IPS DF 6.9 (cell line): ENCODE measurements at places on chromosomes 4 and X.

DNA sequence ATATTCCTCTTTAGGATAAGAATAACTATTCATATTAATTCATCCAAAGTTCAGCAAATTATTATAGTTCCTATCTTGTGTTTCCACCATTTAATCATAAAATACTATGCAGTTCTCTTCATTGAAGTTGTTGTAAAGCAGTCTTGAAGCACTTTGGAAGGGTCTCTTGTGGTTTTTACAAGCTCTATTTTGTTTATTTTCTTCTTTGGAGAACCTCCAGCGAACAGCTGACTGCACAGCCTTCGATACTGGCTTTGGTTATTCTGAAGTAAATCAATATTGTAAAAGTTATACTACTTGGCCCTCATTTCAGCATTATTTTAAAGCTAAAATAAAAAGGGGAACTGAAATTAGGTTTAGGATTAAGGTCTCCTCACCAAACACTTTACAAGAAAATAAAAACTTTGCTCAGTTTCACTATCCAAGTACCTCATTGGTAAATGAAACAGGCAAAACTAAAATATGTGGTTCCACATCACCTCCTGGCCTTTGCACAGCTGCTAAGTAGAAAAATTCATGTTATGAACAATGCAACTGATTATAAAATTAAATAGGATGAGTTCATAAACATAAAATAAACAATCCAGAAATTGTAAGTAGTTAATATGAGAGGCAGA, 1629.2 kb upstream of the ADGRL3 start:
- H3K4me3 ChIP-seq, result no peak overlapping the region
- DNase-seq, result no peak
- no peak overlapping the region for H3K27ac ChIP-seq
- H3K27me3 ChIP-seq, result no peaks in the 10 kb centered on the region

DNA sequence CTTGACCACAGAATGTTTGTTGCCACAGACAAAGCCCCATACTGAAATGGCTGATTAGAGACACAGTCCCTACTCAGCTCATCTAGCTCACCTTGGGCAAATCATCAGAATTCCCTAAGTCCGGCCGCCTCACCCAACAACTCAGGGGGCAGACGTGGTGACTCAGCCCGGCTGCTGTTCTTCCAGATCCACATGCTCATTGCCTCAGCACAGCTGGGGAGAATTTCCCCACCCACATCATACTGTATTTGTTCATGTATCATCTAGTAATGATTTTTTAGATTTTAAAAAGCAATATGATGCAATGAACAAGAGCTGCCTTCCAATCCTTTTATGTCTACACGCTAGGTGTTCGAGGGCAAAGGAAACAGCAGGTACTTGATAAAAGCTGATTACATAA, 333.8 kb upstream of the TENM3 start:
- DNase-seq, result no peak
- no peak overlapping the region for H3K4me3 ChIP-seq
- H3K27me3 ChIP-seq, result no peaks in the 10 kb centered on the region
- no peaks in the 10 kb centered on the region for H3K4me1 ChIP-seq

DNA sequence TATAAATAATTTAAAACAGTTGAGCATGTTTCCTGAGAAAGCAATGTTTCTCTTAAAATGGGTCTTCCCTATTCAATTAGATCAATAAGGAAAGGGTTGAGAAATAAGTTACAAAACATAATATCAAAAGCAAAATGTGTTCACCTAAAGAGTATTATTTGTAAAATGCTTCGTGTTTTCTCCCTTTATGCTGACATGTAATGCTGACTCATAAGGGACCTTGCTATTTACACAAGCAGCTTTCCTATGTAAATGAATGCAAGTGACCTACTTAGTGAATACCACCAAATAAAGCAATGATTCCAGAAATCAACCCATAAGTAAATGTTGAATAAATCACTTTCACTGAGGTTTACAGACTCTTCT, 91.5 kb downstream of the ELOVL6 start:
- no peak for DNase-seq
- no peak overlapping the region for H3K27ac ChIP-seq
- peaks cover 3% of the 10 kb centered on the region; the same call in 1 of the 2 replicates for H3K36me3 ChIP-seq
- no peaks in the 10 kb centered on the region for H3K27me3 ChIP-seq
- no peak overlapping the region for H3K4me3 ChIP-seq

DNA sequence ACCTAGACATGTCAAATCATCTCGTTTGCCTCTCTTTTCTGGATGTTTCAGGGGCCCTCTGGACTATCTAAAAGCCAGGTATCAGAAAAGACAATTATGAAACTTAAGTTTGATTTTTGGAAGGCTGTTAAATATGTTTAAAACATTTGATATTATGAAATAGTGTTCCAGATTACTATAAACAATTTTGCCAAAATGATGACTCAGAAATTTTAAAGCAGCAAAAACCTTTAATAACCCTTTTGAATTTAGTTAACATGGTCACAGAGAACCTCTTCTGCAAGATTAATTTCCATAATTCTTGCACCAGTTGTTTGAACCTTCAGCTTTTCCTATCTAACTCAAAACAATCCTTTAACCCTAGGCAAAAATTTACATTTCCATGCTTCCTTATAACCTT, 18.8 kb upstream of the FAM47E start:
- H3K4me3 ChIP-seq, result no peak overlapping the region
- peaks cover 1% of the 10 kb centered on the region; the same call in 1 of the 2 replicates for H3K4me1 ChIP-seq
- DNase-seq, result no peak
- no peak overlapping the region for H3K27ac ChIP-seq
- no peaks in the 10 kb centered on the region for H3K27me3 ChIP-seq
- no peaks in the 10 kb centered on the region for H3K36me3 ChIP-seq

- DNase-seq, result no peak
- H3K4me3 ChIP-seq, result no peak overlapping the region
- no peak overlapping the region for H3K27ac ChIP-seq
- H3K36me3 ChIP-seq, result no peaks in the 10 kb centered on the region
- no peaks in the 10 kb centered on the region for H3K4me1 ChIP-seq
Measured at GRCh38 chr4:185343726-185344581, 51.8 kb downstream of the LRP2BP start.

- no peaks in the 10 kb centered on the region for H3K36me3 ChIP-seq
- no peak overlapping the region for H3K27ac ChIP-seq
- H3K27me3 ChIP-seq, result no peaks in the 10 kb centered on the region
- no peaks in the 10 kb centered on the region for H3K4me1 ChIP-seq
Measured at GRCh38 chrX:42248226-42248625, 324.9 kb upstream of the CASK start.

DNA sequence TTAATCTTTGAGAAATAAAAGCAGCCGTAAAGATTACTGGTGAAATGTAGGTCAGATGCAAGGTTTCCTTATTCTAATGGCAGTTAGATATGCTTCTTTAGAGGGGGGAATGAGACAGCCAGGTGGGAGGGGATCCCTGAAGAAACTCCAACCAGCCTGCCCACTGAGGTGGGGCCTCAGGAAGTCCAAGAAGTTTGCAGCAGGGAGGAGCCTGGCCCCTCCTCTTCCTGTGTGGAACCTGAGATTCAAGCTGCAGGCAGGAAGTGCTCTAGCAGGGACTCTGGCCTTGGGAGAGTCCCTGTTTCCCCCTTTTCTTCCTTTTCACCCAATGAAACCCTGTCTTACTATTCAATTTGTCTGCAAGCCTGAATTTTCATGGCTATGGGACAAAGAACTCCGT, 101.4 kb upstream of the SLITRK2 start:
- no peak overlapping the region for H3K27ac ChIP-seq
- H3K4me3 ChIP-seq, result no peak overlapping the region
- H3K27me3 ChIP-seq, result no peaks in the 10 kb centered on the region
- no peaks in the 10 kb centered on the region for H3K36me3 ChIP-seq
- DNase-seq, result no peak
- no peaks in the 10 kb centered on the region for H3K4me1 ChIP-seq

DNA sequence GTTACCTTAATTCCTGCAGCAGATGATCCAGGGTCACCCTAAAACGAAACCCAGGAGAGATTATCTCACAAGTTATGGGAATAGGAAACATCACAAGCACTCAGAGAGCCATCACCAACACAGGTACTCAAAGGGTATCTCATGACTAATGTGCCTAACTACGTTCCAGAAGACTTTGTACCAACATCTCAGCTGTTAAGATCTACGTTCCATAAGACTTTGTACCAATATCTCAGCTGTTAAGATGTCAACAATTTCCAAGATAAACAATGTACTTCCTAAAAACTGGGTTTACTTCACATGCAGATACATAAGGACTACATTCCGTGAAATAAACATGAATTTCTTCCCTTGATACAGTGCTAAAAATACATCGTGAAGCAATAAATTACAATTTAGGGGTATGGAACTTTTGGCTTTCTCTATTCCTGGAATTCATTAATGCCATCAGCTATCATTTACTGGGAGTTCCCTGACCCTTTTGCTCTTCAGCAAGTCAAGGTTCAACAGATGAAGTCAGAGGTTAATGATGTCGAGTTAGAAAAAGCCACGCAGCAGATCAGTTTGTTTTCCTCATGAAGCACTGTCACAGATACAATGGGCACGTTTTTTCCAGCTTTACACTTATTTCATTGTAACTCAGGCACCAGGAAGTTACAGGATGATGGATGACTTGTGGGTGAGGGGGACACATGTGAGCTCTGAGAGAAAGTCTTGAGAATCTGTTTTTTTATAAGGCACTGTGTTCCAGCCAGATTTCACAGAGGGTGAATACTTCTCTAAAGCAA, 127.0 kb upstream of the ETNPPL start:
- H3K36me3 ChIP-seq, result no peaks in the 10 kb centered on the region
- H3K4me3 ChIP-seq, result no peak overlapping the region
- H3K4me1 ChIP-seq, result peaks cover 2% of the 10 kb centered on the region; the same call in 1 of the 2 replicates
- DNase-seq, result no peak
- H3K27ac ChIP-seq, result no peak overlapping the region

GRCh38 chr4:177119691-177120090, 190.0 kb upstream of the NEIL3 start:
- no peak overlapping the region for H3K4me3 ChIP-seq
- H3K36me3 ChIP-seq, result no peaks in the 10 kb centered on the region
- no peaks in the 10 kb centered on the region for H3K27me3 ChIP-seq
- H3K27ac ChIP-seq, result no peak overlapping the region
- H3K4me1 ChIP-seq, result no peaks in the 10 kb centered on the region

DNA sequence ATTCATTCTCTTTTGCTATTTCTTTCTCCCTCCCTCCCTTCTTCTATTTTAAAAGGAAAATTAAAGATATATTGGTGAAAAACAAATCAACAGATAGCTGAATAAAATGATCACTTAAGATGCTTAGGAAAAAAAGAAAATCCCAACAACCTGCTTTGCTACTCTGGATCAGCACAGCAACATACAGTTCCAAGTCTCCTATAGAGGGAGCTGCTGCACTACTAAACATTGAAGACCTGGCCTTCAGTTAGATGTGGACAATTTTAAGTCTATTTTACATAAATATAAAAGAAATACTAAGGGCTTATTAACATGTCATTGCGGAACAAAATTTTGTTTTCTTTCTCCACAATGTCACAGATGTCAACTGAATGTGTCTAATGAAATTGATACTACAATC, 226.4 kb downstream of the MAGEB5 start:
- no peaks in the 10 kb centered on the region for H3K36me3 ChIP-seq
- no peak overlapping the region for H3K27ac ChIP-seq
- H3K4me1 ChIP-seq, result no peaks in the 10 kb centered on the region
- H3K4me3 ChIP-seq, result no peak overlapping the region

DNA sequence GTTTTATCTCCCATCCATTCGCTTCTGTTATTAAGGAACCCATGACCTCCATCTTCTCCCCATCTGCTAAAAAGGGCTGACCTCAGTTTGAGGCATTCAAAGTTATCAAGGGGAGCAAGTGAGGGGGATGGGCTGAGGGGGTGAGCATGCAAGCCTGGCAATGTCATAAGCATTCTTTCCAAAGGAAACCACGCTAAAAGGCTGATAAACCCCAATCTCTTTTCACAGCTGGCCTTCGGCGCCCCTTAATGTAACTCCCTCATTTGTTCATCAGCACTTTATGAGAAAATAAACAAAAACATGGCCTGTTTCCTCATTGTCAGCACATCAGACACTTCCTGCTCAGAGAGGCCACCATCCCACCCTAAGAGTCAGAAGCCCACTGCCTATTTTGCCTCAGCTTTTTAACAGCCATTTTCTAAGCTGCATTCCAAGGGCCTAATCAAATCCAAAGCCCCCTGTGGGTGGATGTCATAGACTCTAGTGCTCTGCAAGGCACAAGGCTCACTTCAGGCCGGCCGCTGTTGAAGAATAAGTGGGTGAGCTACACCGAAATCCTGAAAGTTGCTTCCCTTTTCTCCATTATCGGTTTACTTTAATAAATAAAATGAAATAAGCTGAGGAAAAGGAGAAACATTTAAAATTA, 92.0 kb upstream of the SRD5A3 start:
- H3K4me1 ChIP-seq, result 0 out of 2 replicates have a peak, but pooled peaks cover 1% of the 10 kb centered on the region
- no peak for DNase-seq
- no peaks in the 10 kb centered on the region for H3K27me3 ChIP-seq
- no peaks in the 10 kb centered on the region for H3K36me3 ChIP-seq
- no peak overlapping the region for H3K27ac ChIP-seq
- H3K4me3 ChIP-seq, result no peak overlapping the region

DNA sequence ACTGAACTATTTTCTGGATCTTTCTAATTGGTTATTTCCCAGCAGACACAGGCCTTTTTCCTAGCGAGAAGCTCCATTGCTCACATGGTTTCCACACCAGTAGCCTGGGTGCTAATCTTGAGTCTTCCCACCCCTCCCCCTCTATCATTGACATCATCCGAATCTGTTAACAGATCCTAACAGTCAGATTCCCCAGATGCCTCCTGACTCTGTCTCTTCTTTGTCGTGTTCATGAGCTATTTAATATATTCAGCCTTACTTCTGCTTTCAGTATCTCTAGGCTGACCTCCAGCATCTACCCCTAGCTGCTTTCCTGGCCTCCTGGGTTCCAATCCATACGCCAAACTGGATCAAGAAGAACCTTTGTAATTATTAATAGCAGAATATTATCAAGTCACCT, 85.0 kb downstream of the CLNK start:
- no peaks in the 10 kb centered on the region for H3K4me1 ChIP-seq
- no peaks in the 10 kb centered on the region for H3K36me3 ChIP-seq
- H3K27ac ChIP-seq, result no peak overlapping the region

DNA sequence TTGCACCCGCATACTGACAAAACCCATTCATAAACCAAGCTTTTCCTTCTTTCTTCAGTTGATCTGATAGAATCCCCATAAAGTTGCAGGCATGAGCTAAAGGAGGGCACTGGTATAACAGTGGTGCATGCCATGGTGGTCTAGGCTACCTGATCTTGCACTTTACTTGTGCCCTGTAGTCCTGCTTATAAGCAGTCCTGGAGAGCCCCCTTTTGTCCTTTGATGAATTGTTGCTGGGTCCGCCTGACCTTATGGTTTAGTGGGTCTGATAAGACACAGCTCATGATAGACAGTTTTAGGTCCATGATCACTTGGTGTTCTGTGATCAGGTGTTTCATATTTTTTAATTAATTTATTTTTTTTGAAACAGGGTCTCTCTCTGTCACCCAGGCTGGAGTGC, 19.7 kb downstream of the CCDC160 start:
- H3K27me3 ChIP-seq, result no peaks in the 10 kb centered on the region
- H3K4me3 ChIP-seq, result no peak overlapping the region
- no peak for DNase-seq

- no peaks in the 10 kb centered on the region for H3K4me1 ChIP-seq
- no peak overlapping the region for H3K27ac ChIP-seq
- no peak overlapping the region for H3K4me3 ChIP-seq
- H3K27me3 ChIP-seq, result no peaks in the 10 kb centered on the region
- DNase-seq, result no peak
Measured at GRCh38 chr4:40731792-40732245, 17.9 kb upstream of the NSUN7 start.

GRCh38 chr4:8376361-8377102, 64.0 kb downstream of the ACOX3 start:
- DNase-seq, result no peak
- no peaks in the 10 kb centered on the region for H3K36me3 ChIP-seq
- H3K4me1 ChIP-seq, result peaks cover 3% of the 10 kb centered on the region; the same call in 1 of the 2 replicates
- no peaks in the 10 kb centered on the region for H3K27me3 ChIP-seq
- H3K4me3 ChIP-seq, result no peak overlapping the region
- H3K27ac ChIP-seq, result no peak overlapping the region
